ENCODE measurements at places on chromosomes 1 and 21.
A peak's percentile ranks its signal among the peaks of the same experiment; 100 is the strongest.

GRCh38 chr1:95437011-95437410, 203.0 kb downstream of the RWDD3 start:
- no peak for DNase-seq

DNA sequence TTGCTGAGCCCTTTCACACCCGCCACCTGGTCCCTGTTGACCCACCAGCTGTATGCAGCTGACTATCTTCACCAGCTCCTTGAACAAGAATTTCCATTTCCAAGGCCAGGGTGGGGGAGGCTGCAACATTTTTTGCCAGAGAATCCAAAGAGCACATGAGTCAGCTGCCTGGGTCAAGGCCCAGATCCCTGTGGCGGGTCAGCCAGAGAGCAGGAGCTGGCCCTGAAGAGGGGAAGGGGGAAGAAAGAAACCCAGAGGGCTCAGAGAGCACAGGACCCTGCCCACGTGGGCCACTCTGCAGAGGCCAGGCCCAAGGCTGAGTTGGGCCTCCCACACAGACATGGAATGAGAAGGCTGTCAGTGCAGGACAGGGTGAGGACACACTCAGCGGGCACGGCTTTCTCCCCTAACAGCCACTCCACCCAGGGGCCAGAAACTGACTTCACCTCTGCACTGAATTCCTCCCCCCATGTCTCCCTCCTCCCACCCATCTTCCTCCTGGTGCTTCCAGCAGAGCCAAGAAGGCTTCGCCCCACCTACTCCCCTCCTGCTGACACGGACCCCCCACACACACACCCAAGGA, 28.9 kb downstream of the S100A6 start:
- DNase-seq = no peak

GRCh38 chr21:42580793-42581321, 67.2 kb downstream of the SLC37A1 start:
- no peak for DNase-seq

GRCh38 chr1:61058483-61059245, 23.7 kb upstream of the NFIA start:
- no peak for DNase-seq

DNA sequence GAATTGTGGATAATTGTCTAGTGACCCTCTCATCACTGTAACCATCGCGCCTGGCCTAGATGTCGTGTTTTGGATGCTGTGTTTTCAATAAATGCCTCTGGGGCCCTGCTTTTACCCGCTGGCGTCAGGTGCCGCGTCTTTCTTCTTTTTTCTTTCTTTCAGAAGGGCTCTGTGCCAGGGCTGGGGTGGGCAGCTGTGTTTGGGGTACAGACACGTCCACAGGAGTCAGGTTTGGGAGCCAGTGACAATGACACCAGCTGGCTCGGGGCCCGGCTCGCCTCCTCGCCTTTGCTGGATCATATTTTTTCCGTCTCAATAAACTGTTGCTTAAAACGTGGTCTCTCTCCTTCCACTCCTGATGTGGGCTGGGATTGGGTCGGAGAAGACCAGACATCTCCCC, 16.1 kb downstream of the TMEM201 start:
- no peak for DNase-seq

GRCh38 chr21:25862112-25862511, 127.3 kb downstream of the GABPA start:
- no peak for DNase-seq

GRCh38 chr1:181541947-181542346, 58.6 kb downstream of the CACNA1E start:
- no peak for DNase-seq

- DNase-seq = no peak
Measured at GRCh38 chr1:192797891-192798290, 10.9 kb upstream of the RGS2 start.

DNA sequence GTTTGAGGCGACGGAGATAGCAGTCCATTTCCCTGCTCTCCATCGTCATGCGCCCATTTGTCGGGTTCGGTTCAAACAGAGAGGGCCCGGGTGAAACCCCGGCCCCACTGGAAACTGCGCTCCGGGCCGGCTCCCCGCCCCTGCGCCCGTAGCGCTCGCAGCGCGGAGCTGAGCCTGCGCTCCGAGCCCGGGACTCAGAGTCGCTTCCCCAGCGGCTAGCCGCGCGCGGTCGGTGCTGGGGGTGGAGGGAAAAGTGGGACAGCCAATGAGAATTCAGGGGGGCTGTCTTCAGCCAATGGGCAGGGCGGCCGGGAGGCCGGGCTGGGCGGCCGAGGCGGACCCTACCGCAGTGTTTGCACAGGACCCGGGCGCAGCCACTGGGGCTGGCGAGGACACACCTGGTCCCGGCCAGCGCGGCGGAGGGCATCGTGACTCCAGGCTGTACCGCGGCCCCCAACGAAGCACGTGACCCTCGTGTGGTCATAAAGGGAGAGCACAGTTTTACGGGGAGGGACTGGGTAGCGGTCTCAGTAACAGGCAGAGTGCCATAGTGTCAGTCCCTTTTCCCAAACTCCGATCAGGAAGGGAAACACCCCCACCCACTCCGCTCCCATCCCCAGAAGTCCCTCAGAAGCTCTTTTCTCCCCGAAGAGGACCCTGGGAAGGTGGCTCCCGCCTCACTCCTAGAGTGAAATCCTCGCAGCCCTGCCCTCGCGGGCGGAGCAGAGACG, at the start of gene INKA2:
Gene INKA2, minus strand, starts transcription at position 202 of the 731 bp plus-strand sequence. Its CDS starts 153 bp downstream, at position 49.
- DNase-seq = peak; percentile 88

GRCh38 chr1:222018041-222018440, 276.2 kb upstream of the DUSP10 start:
- DNase-seq = no peak

DNA sequence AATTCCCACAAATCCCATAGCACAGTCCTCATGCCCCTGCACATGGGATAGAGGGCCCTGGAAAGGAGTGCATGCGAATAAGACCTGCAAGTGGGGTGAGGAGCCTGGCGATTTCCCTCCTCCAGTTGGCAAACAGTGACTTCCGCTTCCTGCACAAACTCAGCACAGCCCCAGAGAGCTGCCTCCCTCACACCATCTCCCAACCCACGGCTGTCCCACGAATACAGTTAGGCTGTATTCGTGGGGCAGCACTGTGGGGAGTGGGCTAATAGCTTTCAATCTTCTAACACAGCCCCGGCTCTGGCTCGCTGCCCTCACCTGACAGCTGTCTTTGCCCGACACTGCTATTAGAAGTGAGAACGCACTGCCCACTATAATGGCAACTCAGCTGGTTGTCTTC, 28.2 kb upstream of the CNTN2 start:
- DNase-seq = no peak

- no peak for DNase-seq
Measured at GRCh38 chr1:224080115-224080774, 33.7 kb upstream of the FBXO28 start.

- DNase-seq = no peak
Measured at GRCh38 chr1:10819198-10819901, 22.9 kb upstream of the CASZ1 start.

DNA sequence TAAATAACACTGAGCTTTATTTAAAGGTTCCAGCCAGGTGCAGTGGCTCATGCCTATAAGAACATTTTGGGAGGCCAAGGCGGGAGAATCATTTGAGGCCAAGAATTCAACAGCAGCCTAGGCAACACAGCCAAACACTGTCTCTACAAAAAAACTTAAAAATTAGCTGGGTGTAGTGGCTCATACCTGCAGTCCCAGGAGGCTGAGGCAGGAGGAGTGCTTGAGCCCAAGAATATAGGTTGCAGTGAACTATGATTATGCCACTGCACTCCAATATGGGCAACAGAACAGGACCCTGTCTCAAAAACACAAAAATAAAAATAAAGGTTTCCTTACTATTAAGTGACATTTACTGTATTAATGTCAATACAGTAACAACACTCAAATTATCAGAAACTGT, 2.1 kb downstream of the TAF12 start:
- DNase-seq = no peak

DNA sequence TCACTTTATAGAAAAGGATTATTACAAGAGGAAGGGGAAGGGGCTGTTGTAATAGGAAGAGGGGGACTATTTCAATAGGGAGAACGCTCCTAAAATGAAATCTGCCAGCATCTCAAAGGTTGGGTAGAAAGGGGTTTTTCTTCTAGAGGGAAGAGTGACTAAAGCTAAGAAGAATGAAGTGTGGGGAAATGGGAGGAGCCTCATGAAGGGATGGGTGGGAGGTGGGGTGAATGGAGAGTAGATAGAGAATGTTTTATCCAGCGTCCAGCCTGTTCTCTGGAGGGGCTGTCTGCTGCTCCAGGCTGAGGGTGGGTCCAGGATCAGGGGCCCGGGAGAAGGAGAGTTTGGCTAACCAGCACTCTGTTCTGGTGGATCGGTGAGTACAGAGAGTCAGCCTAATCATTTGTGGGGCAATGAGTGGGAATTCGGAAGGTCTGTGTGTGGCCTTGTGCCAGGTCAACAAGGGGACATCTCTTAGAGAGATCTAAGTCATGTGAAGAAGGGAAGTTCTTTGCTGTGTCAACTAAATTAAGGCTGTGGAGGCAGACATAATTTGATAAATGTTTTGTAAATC, 25.2 kb downstream of the VN1R5 start:
- no peak for DNase-seq

- no peak for DNase-seq
Measured at GRCh38 chr1:192104852-192105251, 53.4 kb upstream of the RGS18 start.

DNA sequence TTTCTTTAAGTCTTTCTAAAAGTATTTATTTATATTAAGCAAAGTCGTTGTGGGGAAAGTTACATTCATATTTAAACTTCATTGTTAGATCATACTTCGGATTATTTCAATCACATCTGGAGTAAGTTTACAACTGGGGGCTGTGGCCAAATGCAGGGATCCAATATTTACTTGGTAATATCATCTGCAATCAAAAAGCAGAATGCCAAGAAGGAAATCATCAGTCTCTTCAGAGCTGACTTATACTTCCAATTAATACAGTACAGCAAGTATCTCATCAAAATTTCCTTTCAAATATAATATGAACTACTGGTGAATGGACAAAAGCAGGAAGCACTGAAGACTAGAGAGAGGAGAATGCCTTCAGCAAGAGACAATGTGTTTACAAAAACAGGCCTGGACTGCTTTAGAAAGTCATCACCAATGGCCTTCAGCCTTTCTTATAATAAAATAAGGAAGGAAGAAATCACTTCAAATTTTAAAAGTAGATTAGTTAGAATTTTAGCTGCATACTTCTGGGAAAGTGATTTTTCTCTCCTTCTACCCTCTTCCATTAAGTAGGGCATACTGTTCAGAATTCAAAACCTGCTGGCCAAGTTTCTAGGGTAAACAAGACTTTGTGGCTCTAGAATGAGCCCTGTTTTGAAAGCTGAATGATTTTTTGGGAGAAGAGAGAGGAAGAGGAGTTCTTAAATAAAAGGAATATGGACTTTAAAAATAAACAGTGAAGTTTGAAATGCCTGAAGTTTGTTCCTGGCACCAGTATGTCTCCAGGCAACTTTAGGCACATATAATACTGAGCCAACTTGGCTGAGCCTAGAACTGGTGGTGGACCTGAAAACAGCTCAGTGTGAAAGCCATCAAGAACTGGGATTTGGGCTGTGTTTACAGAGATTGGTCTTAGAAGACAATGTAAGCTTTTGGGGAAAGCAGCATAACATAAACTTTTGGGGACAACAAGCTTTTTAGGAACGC, 22.2 kb upstream of the MYOC start:
- DNase-seq = no peak

- no peak for DNase-seq
Measured at GRCh38 chr1:184025242-184025675, 12.3 kb downstream of the COLGALT2 start.

DNA sequence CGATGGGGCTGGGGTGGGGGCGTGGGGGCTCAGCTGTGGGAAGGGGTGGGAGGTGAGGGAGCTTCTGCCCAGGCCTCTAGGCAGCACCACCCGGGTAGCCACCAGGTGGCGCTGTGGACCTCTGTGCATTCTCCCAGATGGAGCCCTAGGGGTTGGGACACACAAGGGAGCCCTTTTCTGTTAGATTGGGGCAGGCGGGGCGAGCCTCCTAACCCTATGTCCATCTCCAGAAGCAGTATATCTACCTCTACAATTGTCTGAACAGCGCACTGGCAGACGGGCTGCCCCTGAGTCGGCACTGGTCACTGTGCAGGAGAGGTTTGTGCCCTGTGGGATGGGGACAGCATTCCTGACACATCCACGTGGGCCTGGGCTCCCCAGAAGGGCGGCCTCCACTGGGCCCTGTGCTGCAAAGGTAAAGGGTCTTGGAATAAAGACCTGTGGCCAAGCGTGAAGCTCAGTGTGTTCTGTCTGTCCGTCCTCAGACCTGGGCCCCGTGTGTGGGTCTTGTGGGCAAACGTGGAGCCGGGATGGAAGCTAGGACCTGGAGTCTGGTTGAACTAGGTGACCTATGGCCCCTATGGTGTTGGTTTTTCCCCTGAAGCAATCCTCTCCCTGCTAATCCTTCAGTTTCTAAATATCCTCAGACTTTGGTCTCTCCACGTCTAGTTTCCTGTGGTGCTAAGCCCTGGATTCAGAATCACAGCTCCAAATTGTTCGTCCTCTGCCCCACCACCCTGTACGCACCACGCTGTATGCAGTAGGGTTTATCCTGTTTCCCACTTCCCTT, 4.4 kb upstream of the LGR6 start:
- peak; percentile 85 for DNase-seq

- DNase-seq = no peak
Measured at GRCh38 chr21:25640202-25640942, 1.3 kb downstream of the JAM2 start.

DNA sequence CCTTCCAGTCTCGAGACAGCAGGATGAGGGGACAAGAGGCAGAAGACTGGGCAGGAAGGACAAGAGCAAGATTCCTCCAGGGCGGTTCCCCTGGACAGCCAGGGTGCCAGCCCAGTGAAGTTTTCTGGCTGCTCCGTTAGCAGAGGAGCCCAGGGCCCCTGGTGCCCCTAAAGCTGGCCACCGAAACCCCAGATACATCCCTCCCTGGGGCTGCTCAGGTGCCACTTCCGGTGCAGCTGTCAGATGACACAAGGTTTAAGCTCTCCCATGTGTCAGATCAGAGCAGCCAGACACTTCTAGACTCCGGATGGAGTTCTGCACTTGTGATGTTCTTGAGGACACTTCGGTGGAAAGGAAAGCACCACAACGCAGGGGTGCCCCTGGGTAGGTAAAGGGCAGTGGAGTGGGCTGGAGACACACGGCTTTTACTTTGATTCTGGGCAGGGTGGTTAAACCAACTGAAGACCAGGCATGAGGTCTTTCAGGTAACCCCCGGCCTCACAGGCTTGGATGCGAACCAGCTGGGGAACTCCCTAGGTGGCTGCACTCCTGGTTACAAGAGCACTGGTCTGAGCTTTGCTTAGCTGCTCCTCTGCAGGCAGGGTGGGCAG, 85.7 kb downstream of the ITPKB start:
- DNase-seq = no peak

DNA sequence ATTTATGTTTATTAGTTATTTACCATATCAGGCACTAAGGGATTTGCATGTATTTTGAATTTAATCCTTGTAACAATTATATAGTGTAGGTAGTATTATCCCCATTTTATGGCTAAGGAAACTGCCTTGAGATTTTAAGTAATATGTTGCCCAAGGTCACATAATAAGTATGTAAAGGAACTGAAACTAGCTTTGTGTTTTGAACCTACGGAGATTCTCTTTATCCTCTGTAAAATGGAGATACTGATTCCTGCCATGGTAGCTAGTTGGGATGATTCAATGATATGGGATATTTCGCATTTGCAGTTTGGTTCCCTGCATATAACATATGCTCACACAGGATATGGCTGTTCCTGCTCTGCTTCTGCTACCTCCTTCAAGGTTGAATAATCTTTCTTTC, 144.3 kb downstream of the ST6GALNAC3 start:
- no peak for DNase-seq

GRCh38 chr21:31780944-31781343, 49.0 kb upstream of the SCAF4 start:
- DNase-seq = no peak

- DNase-seq = no peak
Measured at GRCh38 chr1:222090103-222090502, 348.2 kb upstream of the DUSP10 start.
